ENCODE measurements at places on chromosomes 11 and 22. TPM values are rescaled to one million over a fixed set of nuclear protein-coding genes. Genes with fewer than 3 reads are reported as not detected.

DNA sequence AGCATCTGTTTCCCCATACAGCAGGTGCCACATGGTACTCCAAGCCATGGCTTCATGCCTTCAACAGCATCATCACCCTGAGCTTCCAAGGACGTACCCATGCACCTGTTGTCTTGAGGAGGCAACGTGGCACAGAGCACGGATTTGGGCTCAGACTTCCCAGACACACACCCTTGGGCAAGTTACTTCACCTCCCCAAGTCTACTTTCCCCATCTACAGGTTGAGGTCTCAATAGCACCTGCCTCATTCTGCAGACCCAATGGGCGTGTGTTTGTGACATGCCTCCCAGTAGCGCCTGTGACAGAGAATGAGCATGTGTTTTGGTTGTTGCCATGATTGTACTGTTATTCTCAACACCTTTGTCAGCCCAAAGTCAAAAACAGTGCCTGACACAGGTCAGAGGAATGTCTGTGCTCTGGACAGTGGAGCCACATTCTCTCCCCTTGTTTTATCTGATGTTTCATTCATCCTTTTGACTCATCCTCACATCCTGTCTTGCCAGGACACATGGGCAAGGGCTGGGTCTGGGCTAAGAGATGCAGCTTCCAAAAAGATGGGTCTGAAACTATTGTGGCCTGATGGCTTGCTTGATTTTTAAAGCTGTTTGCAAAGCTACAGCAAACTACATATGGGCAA lies 53.4 kb upstream of the CCND1 start:
- H3K4me1 ChIP-seq: peaks cover 5% of the 10 kb centered on the region
- peaks cover 3% of the 10 kb centered on the region for H3K27me3 ChIP-seq
- DNase-seq: no peak
- no peak overlapping the region for H3K27ac ChIP-seq

- H3K27ac ChIP-seq: no peak overlapping the region
- H3K4me3 ChIP-seq: no peak overlapping the region
Observed at GRCh38 chr11:111148953-111149352, 96.6 kb upstream of the POU2AF2 start.

DNA sequence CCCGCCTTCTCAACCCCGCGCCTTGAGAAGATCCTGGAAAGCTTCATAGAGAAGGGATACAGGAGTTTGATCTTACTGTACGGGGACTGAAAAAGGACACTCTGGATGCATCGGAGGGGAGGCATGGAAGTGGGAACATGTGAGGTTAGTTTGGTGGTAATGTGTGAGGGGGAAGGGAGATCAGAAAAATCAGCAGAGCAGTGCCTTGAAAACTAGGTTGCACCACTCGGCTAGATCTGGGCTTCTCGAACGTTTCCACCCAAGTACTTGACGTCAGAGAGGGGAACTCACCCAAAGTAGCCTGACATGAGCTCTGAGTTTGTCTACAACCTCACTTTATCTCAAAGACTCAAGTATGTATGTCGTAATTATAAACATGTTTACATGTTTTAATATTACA lies 14.5 kb downstream of the USP35 start:
- peak overlapping the region; percentile 84 for H3K27ac ChIP-seq
- DNase-seq: no peak
- H3K36me3 ChIP-seq: peaks cover 52% of the 10 kb centered on the region
- H3K4me3 ChIP-seq: peak overlapping the region; percentile 35
- peaks cover 18% of the 10 kb centered on the region for H3K27me3 ChIP-seq
- H3K4me1 ChIP-seq: peaks cover 26% of the 10 kb centered on the region

DNA sequence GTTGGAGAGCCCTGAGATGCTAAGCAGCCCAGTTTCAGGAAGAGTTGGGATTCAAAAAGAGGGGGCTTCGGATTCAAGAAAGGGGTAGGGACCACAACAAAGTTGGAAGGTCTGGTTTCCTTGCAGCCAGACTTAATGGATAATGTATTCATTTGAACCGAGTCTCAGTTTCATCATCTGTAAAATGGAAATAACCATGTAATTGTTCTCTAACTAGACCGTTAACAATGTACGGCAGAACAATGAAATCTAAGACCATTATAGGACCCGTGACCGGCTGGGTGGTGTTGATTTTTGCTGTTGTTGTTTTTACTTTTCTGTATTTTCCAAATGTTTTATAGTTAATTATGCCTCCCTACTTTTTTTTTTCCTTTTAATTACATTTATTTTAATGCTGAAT lies 6.4 kb upstream of the MRPL48 start:
- DNase-seq: no peak
- peaks cover 5% of the 10 kb centered on the region for H3K27me3 ChIP-seq
- no peak overlapping the region for H3K4me3 ChIP-seq
- no peaks in the 10 kb centered on the region for H3K36me3 ChIP-seq

- no peak overlapping the region for H3K4me3 ChIP-seq
- DNase-seq: no peak
- no peak overlapping the region for H3K27ac ChIP-seq
- H3K27me3 ChIP-seq: peaks cover 5% of the 10 kb centered on the region
Observed at GRCh38 chr11:45382133-45382878, 96.2 kb upstream of the SYT13 start.

- H3K27ac ChIP-seq: no peak within 1 kb of the TSS
- peaks cover 29% of the 10 kb centered on the region for H3K4me1 ChIP-seq
- H3K36me3 ChIP-seq: peaks cover 14% of the 10 kb centered on the region
- DNase-seq: peak; percentile 62
Observed at GRCh38 chr22:49827853-49828598, at the start of gene BRD1. Gene BRD1 (minus strand): TSS chr22:49827873. CDS start chr22:49824317, 3,556 bp downstream.

GRCh38 chr22:50531962-50532674 lies 2.3 kb upstream of the TYMP start:
- peak overlapping the region; percentile 77 for H3K4me3 ChIP-seq
- peaks cover 27% of the 10 kb centered on the region for H3K27me3 ChIP-seq
- H3K4me1 ChIP-seq: peaks cover 8% of the 10 kb centered on the region
- H3K27ac ChIP-seq: peak overlapping the region; percentile 66
- H3K36me3 ChIP-seq: no peaks in the 10 kb centered on the region

DNA sequence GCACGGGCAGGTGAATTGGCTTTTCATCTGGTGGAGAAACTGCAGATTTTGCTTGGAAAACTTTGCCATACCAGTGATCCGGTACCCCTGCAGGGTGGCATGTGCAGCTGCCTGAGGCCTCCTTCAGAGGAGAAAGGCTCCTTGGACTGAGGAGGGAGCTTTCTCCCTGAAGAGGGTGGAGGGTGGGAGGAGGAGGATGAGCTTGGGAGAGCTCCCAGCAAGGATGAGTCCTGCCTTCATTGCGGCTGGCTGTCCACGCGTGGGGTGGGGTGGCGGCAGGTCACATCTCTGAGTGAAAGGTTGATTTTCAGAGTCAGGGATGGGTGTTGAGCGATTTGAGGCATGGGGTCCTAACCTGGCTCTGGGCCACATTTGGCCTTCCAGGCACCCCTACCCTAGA lies 96.8 kb downstream of the GRAMD1B start:
- H3K36me3 ChIP-seq: no peaks in the 10 kb centered on the region
- H3K27ac ChIP-seq: no peak overlapping the region
- H3K27me3 ChIP-seq: peaks cover 5% of the 10 kb centered on the region
- no peak overlapping the region for H3K4me3 ChIP-seq
- peaks cover 27% of the 10 kb centered on the region for H3K4me1 ChIP-seq
- no peak for DNase-seq

- H3K36me3 ChIP-seq: no peaks in the 10 kb centered on the region
- H3K27ac ChIP-seq: no peak overlapping the region
- H3K27me3 ChIP-seq: no peaks in the 10 kb centered on the region
- DNase-seq: no peak
- no peaks in the 10 kb centered on the region for H3K4me1 ChIP-seq
Observed at GRCh38 chr11:97548280-97548679, 1158.5 kb downstream of the JRKL start.

- DNase-seq: no peak
- H3K27ac ChIP-seq: peak overlapping the region; percentile 14
- peaks cover 17% of the 10 kb centered on the region for H3K36me3 ChIP-seq
Observed at GRCh38 chr11:64285885-64286800, 495 bp downstream of the GPR137 start.

DNA sequence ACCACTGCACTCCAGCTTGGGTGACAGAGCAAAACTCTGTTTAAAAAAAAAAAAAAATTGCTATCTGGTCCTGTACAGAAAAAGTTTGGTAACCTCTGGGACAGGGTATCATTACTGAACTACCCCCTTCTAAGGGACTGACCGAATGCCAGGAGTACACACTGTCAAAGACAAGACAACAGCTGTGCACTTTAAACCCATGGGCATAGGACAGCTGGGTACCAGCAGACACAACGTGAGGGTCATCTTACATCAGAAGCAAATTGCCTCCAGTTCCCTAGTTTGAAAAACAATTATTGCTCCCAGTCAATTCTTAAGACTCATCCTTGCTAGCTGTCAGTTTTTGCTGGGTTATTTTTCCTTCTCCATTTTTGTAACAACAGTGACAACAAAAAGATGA lies 17.8 kb downstream of the CD59 start:
- DNase-seq: no peak
- no peak overlapping the region for H3K27ac ChIP-seq
- no peak overlapping the region for H3K4me3 ChIP-seq
- peaks cover 22% of the 10 kb centered on the region for H3K4me1 ChIP-seq

GRCh38 chr11:22640862-22641261 lies 15.2 kb upstream of the FANCF start:
- no peak overlapping the region for H3K4me3 ChIP-seq
- H3K36me3 ChIP-seq: no peaks in the 10 kb centered on the region
- H3K27me3 ChIP-seq: no peaks in the 10 kb centered on the region
- H3K27ac ChIP-seq: no peak overlapping the region
- DNase-seq: no peak

GRCh38 chr22:48212727-48213126 lies 1450.3 kb downstream of the TBC1D22A start:
- no peak for DNase-seq
- no peaks in the 10 kb centered on the region for H3K36me3 ChIP-seq
- no peak overlapping the region for H3K4me3 ChIP-seq
- H3K27ac ChIP-seq: no peak overlapping the region
- H3K4me1 ChIP-seq: no peaks in the 10 kb centered on the region

GRCh38 chr11:4697585-4697984 lies at the start of gene OR51E2:
Gene OR51E2 (minus strand): TSS chr11:4697853. CDS start chr11:4682711, 15,142 bp downstream.
- H3K4me1 ChIP-seq: no peaks in the 10 kb centered on the region
- no peak within 1 kb of the TSS for H3K27ac ChIP-seq
- H3K36me3 ChIP-seq: no peaks in the 10 kb centered on the region

- H3K27me3 ChIP-seq: no peaks in the 10 kb centered on the region
- no peak for DNase-seq
- no peaks in the 10 kb centered on the region for H3K36me3 ChIP-seq
- no peak overlapping the region for H3K4me3 ChIP-seq
Observed at GRCh38 chr11:112118176-112118575, 31.5 kb downstream of the SDHD start.

- H3K27me3 ChIP-seq: peaks cover 1% of the 10 kb centered on the region
- no peak overlapping the region for H3K4me3 ChIP-seq
- no peak overlapping the region for H3K27ac ChIP-seq
- peaks cover 3% of the 10 kb centered on the region for H3K36me3 ChIP-seq
Observed at GRCh38 chr22:48957987-48958321, 869.7 kb downstream of the BRD1 start.

- no peak for DNase-seq
- H3K36me3 ChIP-seq: no peaks in the 10 kb centered on the region
- H3K27me3 ChIP-seq: peaks cover 2% of the 10 kb centered on the region
- no peak overlapping the region for H3K27ac ChIP-seq
- no peak overlapping the region for H3K4me3 ChIP-seq
Observed at GRCh38 chr11:19656140-19656541, 56.5 kb upstream of the NAV2 start.

GRCh38 chr11:15826826-15827225 lies 529.5 kb downstream of the SOX6 start:
- peak; percentile 87 for DNase-seq
- peaks cover 52% of the 10 kb centered on the region for H3K4me1 ChIP-seq
- H3K27me3 ChIP-seq: peaks cover 8% of the 10 kb centered on the region
- H3K36me3 ChIP-seq: peaks cover 3% of the 10 kb centered on the region
- no peak overlapping the region for H3K27ac ChIP-seq

DNA sequence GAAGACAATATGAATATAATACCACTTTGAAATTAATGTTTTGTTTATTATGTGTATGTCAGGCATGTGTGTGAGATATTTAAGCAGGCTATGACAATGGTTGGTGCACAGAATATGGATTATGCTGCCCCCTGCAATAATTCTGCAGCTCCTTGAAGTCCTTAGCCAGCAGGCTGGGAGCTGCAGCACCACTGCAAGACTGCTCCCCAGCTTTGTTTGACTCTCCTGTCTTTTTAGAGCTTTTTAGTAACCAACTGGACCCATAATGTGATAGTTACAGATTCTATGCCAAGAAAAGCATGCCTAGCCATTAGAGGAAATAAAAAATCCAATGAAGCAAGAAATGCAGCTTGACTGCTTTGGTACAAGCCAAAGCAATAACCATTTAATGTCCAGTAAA lies 535.1 kb downstream of the TMEM135 start:
- H3K36me3 ChIP-seq: no peaks in the 10 kb centered on the region
- H3K27me3 ChIP-seq: peaks cover 1% of the 10 kb centered on the region
- DNase-seq: no peak

DNA sequence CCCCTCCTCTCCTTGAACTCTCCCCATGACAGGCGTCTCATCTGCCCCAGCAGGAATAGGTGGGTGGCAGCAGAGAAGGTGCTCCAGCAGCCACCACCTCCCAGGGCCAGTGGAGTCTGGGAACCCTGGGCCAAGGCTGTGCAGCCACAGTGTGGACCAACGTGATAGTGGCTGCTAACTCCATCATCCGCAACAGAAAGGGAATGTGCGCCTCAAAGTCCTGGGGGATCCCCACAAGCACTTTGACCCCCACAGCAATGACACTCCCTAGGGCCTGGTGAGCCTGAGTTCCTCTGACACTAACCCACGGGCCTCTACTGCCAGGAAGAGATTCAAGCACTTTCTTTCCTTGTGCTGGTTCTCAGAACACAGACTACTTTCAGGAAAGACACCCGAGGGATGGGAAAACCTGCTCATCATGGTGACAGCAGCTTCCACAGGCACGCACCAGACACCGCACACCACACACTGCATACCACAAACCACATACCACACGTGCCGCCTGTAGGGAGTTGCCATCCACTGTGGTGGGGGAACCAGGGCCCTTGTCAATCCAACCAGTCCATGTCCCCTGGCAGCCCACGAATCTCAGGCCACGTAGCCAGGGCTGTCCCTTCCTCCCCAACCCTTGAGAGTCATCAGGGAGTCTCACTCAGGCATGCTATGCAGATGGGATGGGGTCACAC lies 3.4 kb upstream of the SLC25A1 start:
- no peak overlapping the region for H3K4me3 ChIP-seq
- no peak overlapping the region for H3K27ac ChIP-seq
- peaks cover 7% of the 10 kb centered on the region for H3K4me1 ChIP-seq
- peaks cover 3% of the 10 kb centered on the region for H3K36me3 ChIP-seq
- H3K27me3 ChIP-seq: peaks cover 10% of the 10 kb centered on the region

The ZDHHC13 gene
- 18.2 TPM for total RNA-seq

The NAALADL1 gene
- not detected for total RNA-seq

The SMIM35 gene
- total RNA-seq: not detected

The MS4A12 gene
- not detected for total RNA-seq

The DDT gene
- total RNA-seq: 73.5 TPM

The ZNF280A gene
- total RNA-seq: 0.51 TPM

The ART1 gene
- not detected for total RNA-seq

The PVALB gene
- not detected for total RNA-seq

The RBM4B gene
- 29.3 TPM for total RNA-seq
